ENCODE measurements at places on chromosomes 1 and 21.

DNA sequence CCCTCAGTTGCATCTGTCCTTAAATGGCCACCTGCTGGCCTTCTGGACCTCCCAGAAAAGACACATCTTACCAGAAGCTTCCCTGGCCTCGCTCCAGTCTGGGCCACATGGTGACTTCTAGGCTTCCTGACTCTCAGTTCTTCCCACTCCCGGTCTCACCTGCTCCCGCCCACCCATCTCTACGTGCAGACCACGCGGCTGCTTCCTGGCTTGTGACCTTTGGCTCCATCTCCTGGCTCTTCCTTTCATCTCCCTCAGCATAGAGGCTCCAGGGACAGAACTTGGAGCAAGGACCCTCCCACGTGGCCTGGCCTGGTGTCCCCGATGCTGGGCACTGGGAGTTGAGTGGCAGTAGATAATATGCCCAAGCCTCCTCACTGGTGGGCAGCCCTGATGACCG, 124.9 kb upstream of the IRF2BP2 start:
- DNase-seq, result no peak

GRCh38 chr1:11787804-11788436, 17.8 kb downstream of the MTHFR start:
- no peak for DNase-seq

- no peak for DNase-seq
These were observed 9.2 kb upstream of the RPS6KA1 start for GRCh38 chr1:26520339-26520738.

- DNase-seq, result no peak
These were observed 4.0 kb upstream of the PEX10 start for GRCh38 chr1:2416403-2416802.

- no peak for DNase-seq
These were observed 26.3 kb downstream of the SELENOF start for GRCh38 chr1:86887479-86888162.

GRCh38 chr1:33159577-33159976, 22.3 kb downstream of the TRIM62 start:
- no peak for DNase-seq

GRCh38 chr1:223642237-223642636, 23.3 kb downstream of the CAPN8 start:
- DNase-seq, result no peak

- no peak for DNase-seq
These were observed 122.2 kb downstream of the POU2F1 start for GRCh38 chr1:167342846-167343245.

GRCh38 chr1:38327559-38327973, 281.0 kb upstream of the POU3F1 start:
- DNase-seq, result no peak

- no peak for DNase-seq
These were observed 2.2 kb upstream of the ZBTB7B start for GRCh38 chr1:155000411-155000725.

- no peak for DNase-seq
These were observed 28.1 kb upstream of the TXLNA start for GRCh38 chr1:32151319-32151787.

- DNase-seq, result no peak
These were observed 350.9 kb upstream of the PKN2 start for GRCh38 chr1:88333086-88333695.

- DNase-seq, result no peak
These were observed 6.3 kb downstream of the CELF3 start for GRCh38 chr1:151710187-151710840.

- DNase-seq, result no peak
These were observed 24.6 kb downstream of the XCL1 start for GRCh38 chr1:168601051-168601450.

GRCh38 chr1:157600236-157600635, 2.4 kb upstream of the FCRL4 start:
- DNase-seq, result no peak

DNA sequence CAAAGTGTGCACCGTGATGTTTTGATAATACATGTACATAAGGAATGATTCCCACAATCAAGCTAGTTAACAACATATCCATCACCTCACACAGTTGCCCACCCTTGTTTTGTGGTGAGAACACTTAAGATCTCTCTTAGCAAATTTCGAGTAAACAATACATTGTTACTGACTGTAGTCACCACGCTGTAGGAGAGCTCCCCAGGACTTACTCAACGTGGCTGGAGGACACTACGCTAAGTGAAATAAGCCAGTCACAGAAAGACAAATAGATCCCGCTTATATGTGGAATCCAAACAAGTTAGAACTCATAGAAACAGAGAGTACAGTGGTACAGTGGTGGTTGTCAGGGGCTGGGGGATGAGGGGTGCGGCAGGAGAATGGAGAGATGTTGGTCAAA, 24.8 kb downstream of the GPR137B start:
- DNase-seq, result no peak

GRCh38 chr1:165696625-165697100, 1.7 kb downstream of the ALDH9A1 start:
- DNase-seq, result no peak

GRCh38 chr1:103170609-103171008, 62.3 kb upstream of the COL11A1 start:
- no peak for DNase-seq

- no peak for DNase-seq
These were observed 19.2 kb downstream of the PTTG1IP start for GRCh38 chr21:44854391-44854663.

- DNase-seq, result no peak
These were observed 14.1 kb downstream of the ROR1 start for GRCh38 chr1:63787875-63788274.

GRCh38 chr21:36431252-36431651, 46.1 kb downstream of the CHAF1B start:
- no peak for DNase-seq

- no peak for DNase-seq
These were observed 218.8 kb downstream of the NTNG1 start for GRCh38 chr1:107359472-107360241.

DNA sequence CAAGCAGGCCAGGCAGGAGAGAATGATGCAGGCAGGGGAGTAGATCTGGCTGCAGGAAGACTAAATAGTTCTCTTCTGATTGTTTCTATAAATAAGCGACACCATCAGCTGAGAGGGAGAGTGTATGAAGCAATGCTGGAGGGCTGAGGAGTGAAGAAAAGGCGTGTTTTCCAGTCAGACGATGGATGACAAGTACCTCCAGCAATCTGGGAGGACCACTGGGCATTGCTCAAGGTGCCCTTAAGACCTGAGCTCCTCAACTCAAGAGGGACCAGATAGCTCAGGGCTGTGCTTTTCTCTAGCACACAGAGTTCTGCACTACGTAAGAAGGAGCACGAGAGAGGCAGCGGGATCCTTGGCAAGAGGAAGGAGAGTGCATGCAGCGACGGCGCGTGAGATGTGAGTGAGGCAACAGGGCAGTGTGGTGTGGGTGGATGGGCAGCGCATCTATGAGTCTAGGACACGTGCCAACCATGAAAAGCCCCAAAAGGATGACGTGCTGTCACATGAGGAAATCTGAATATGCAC, 36.0 kb downstream of the PABPC4 start:
- DNase-seq, result no peak

GRCh38 chr1:243738020-243738419, 112.0 kb downstream of the AKT3 start:
- no peak for DNase-seq

- DNase-seq, result no peak
These were observed 710 bp downstream of the GLRX2 start for GRCh38 chr1:193104502-193104906.

DNA sequence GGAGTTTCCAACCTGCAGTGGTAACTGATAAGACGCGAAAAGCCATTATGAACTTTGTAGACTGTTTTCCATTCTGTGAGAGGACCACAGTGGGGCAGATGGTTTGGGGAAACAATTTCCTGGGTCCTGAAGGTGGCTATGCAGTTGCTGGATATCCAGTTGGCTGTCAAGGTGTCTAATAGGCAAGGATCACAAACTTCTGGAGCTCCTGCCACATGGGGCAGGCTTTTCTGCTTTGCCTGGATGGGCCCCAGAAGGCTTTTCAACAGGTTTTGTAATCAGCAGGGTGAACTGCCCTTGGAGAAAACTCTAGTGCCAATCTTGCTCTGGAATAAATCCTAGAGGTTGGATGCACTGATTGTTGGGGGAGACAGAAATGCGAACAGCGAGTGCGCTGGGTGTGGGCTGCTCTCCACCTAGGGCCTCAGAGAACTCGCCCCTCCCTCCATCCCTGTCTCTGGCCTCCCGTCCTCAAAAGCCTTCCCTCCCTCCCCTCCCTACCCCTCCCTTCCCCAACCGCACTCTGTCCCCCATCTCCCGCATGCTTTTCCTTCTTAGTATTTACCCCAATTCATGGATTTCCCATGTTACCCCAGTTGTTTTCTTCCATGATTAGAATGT, 210.3 kb upstream of the USP24 start:
- DNase-seq, result no peak

- no peak for DNase-seq
These were observed 27.5 kb downstream of the TBX15 start for GRCh38 chr1:118960567-118961136.

DNA sequence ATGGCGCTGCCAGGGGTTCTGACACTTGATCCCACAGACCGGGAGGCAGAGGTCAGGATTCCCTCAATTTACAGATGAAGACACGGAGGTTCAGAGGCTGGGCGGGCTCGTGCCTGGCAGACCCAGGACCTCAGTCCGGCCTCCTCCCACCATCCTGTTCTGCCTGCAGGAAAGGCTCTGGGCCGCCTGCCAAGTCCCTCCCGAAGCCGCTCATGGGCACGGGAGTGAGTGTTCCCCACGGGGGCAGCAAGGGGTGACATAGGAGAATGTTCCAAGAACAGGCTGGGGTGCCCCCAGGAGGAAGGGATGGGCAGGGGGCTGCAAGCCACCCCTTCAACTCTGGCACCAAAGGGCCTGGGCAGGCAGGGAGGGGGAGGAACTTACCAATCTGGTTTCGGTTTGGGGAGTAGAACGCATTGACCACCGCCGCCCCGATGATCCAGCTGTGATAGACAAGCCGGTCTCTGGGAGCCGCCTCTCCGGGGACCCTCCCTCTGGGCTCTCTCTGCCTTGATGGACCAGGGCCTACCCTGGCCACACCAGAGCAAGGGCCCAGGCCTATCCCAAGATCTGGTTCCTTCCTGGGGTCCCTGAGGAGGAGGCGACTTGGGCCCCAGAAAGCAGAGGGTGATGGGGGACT, 7.5 kb downstream of the PRXL2B start:
- DNase-seq, result no peak

DNA sequence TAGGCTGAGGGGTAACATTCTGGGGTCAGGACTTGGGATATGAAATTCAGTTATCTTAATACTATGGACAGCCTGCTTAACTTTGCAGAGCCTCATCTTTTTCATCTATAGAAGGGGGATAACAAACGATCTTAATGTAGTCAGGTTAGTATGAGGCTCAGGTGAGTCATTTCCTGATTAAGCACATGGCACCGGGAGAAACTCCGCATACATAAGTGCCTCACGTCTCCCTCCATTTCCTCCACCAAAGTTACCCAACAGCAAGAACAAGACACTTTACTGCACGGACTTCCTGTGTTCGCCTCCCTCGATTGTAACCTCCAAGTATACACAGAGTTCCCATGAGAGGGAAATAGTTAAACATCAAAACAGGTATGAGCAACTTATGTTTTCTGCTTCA, 112.7 kb upstream of the COA6 start:
- no peak for DNase-seq

GRCh38 chr1:174333437-174333836, 114.3 kb upstream of the GPR52 start:
- DNase-seq, result no peak

DNA sequence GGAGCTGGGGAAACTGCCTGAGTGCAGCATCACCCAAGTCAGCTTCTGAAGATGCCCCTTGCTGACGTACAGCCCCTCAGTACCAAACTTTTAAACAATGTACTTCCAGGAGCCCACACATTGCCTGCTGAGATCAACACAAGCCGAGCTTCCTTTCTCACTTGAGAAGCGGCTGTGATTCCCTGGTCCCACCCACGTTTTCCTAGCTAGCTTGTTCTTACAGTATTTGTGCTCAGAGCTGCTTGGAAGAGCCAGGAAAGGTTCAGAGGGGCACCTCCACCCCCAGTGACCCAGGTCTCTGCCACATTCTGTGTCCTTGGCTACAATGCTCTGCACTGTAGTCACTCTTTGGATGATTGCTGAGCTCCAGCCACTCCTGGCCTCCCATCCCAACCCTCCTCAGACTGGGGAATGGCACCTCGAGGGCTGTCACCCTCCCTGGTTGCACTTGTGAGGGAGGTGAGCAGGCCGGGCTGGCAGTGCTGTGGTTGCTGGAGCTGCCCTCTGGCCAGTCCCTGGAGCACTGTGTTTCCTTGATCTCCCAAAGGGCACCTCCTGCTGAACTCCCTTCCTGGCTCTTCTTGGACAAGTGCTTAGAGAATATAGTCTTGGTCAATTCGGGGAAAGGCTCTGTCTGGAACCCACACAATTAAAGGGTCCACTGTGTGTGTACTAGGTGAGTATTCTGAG, 355.1 kb downstream of the AJAP1 start:
- no peak for DNase-seq

DNA sequence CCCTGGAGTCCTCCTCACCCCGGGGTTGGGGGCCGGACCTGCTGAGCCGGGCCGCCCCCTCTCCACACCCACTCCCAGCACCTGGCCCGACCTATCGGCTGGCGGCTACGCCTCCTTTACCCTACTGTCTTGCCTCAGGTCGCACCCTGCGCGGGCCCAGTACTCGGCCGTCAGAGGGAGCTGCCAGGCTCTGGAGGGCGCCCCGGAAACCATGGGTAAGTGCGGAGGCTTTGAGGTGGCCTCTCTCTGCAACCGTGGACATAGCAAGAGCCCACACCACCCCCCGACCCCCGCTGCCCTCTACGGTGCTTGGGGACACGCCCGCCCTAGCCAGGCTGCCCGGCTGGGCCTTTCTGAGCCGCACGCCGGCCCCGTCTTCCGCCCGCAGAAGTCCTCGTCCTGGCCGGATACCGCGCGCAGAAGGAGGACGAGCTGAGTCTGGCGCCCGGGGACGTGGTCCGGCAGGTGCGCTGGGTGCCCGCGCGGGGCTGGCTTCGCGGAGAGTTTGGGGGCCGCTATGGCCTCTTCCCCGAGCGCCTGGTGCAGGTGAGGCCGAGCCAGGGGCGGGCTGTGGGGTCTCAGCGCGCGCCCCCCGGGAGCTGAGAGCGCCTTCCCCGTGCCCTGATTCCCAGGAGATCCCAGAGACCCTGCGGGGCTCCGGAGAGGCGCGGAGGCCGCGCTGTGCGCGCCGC, at the start of gene SH3D21:
Gene SH3D21, plus strand, starts transcription at position 159 of the 692 bp plus-strand sequence. Its CDS starts 53 bp downstream, at position 212.
- DNase-seq, result no peak

DNA sequence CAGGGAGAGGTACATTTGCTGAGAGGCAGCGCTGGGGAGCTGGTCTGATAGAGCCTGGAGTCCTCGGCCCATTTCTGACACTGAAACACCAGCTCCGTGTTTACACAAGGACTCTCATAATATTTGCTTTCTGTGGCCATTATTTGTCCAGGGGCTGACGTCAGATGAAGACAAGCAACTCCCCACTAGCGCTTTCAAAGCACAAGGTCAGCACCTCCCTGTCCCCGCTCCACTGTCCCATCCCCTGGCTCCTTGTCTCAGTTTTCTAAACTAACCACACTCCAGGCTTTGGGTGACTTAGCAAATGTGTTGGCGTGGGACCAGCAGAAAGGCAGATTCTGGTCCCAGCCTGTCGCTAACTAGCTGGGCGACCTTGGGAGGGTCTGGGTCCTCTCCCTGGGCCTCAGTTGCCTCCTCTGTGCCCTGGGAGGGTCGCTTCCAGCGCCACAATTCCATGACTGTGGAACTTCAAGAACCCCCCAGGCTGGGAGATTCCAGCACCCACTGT, 37.4 kb upstream of the ZBTB40 start:
- no peak for DNase-seq

GRCh38 chr1:90341516-90341915, 346.6 kb downstream of the ZNF326 start:
- DNase-seq, result no peak

All from stimulated activated CD8-positive, alpha-beta memory T cell treated with anti-CD3 and anti-CD28 coated beads, Interleukin-2, amount 100 ng/mL, for 1 hour (primary cell).